ENCODE measurements at places on chromosomes 11 and 22.

- DNase-seq: peak; percentile 65
Observed at GRCh38 chr11:57311109-57311936, 13.4 kb downstream of the TNKS1BP1 start.

- no peak for DNase-seq
Observed at GRCh38 chr11:64848214-64848825, 3.9 kb upstream of the CDC42BPG start.

DNA sequence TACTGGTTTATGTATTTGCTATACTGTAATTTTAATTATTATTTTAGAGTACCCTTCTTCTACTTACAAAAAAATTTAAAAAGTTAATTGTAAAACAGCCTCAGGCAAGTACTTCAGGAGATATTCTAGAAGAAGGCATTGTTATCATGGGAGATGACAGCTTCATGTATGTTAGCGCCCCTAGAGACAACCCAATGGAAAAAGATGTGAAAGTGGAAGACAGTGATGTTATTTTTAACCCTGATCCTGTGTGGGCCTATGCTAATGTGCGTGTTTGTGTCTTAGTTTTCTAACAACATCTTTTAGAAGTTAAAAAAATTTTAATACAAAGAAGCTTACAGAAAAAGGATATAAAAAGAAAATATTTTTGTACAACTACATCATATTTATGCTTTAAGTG lies 205.0 kb downstream of the FAM76B start:
- no peak for DNase-seq

GRCh38 chr11:12143461-12144258 lies 33.3 kb downstream of the MICAL2 start:
- no peak for DNase-seq

GRCh38 chr11:34899633-34900016 lies 16.6 kb downstream of the APIP start:
- peak; percentile 6 for DNase-seq

DNA sequence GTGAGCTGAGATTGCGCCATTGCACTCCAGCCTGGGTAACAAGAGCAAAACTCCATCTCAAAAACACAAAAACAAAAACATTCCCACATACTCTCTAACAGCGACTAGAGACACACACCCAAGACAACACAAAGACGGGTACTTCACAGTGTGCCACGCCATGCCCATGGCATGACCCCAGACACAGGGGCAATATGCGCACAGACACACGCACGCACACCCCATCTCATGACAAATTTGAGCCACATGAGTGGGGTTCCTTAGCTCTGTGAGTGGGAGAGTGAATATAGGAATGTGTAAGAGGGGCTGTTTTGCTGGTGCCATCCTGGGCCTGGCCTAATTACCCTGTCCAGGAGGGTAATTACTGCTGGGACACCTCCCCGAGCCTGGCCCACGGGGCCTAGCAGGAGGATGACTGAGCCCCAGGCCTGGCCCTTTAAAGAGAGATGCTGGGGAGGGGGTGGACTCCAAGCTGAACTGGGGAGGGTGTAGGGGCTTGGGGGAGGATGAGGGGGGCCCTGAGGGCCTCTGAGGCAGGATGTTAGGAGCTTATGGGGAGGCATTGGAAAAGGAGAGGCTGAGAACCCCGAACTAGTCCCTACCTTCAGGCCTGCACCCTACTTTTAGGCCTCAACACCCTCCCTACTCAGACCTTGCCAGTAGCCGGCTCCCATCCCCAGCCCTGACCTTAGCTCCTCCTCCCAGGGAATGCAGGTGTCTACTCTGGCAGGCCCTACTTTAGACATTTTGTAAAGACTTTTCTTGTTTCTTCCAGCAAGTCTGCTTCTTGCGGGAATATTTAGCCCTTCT lies 1.5 kb downstream of the LTBP3 start:
- DNase-seq: no peak

GRCh38 chr22:33544707-33545106 lies 375.6 kb downstream of the LARGE1 start:
- DNase-seq: no peak
